ENCODE measurements at places on chromosomes 5 and 9.

GRCh38 chr9:37801959-37802711 lies 1.5 kb downstream of the DCAF10 start:
- no peak for DNase-seq

DNA sequence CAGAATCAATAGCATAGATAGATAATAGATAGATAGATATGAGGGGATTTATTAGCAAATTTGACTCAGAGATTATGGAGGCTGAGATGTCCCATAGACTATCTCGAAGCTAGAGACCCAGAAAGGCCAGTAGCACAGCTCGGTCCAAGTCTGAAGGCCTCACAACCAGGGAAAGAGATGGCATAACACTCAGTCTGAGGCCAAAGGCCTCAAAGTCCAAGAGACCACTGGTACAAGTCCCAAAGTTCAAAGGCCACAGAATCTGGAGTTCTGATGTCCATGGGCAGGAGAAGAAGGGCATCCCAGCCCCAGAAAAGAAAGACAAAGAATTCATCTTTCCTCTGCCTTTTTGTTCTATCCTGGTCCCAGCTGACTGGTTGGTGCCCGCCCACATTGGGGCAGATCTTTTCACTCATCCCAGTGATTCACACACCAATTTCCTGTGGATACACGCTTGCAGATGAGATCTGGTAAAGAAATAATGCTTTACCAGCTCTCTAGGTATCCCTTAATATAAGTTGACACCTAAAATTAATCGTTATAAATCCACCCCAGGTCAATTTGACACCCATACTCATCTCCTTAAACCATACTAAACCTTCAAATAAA lies 127.8 kb upstream of the FBN2 start:
- DNase-seq, result no peak

- DNase-seq, result no peak
Measured at GRCh38 chr5:98989727-98990126, 60.9 kb upstream of the CHD1 start.

- DNase-seq, result no peak
Measured at GRCh38 chr5:6755519-6755918, 42.3 kb downstream of the TENT4A start.

- DNase-seq, result peak; percentile 23
Measured at GRCh38 chr9:133499892-133500270, 21.0 kb upstream of the SLC2A6 start.

DNA sequence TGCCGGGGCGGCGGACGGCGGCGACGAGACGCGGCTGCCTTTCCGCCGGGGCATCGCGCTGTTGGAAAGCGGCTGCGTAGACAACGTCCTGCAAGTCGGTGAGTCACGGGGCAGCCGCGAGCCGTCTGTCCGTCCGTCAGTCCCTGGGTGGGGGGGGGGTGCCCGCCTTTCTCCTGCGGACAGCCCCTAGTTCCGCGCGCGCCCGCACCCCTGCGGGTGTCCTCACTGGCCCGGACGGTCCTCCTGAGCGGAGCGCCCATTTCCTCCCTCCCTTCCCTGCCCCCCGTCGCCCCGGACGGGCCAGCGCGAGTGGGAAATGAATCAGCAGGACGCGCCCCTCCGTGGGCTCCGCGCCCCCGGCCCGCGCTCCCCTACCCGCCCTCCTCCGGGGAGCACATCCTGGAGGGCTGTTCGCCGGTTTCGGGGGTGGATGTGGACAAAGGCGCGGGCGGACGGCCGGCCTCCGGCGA lies 828 bp downstream of the ZSWIM6 start:
- peak; percentile 86 for DNase-seq

DNA sequence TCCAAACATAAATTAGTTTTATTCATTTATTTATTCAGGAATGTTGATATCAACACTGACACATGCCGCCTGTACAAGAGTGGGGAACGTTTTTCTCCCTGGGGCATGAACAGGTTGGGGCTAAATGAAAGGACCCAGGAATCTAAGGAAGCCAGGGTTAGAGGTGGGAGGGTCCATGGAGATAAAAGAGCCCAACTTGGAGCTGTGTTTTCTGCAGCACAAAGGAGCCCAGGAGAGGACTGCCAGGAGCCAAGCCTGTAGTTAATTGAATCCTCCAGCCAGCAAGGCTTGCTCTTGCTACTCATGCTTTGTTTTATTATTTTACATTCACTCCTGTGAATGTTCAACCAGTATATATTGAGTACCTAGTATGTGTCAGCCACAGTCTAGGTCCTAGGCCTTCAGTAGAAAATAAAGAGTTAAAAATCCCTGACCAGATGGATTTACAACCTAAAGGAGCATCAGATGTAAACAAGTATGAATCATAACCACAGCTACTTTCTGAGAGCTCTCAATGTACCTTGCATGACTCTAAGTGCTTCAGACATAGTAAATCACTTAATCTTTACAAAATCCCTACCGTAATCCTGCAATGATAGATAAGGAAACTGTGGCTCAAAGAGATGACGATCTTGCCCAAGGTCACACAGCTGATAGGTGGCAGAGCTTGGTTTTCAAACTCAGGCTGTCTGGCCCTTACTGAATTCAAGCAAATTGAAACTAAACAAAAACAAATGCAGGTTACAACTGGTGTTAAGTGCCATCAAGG lies 69.8 kb downstream of the ASTN2 start:
- DNase-seq, result no peak

DNA sequence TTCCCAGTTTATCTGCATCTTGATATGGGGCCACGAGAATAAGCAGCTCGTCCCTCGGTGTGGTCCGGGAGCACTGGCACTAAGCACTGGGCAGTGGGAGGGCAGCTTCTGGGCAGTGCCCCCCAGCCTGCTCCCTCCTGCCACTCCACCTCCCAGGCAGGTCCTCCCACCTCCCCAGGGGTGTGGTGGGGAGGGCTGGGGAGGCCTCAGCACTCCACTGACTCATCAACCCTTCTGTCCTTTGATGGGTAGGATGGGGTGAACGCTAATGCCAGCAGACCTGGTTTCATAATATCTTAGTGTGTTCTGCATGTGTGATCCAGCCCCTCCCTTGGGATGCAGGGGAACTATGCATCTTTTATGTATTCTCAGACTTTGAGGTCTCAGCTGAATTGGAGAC lies 62.2 kb upstream of the GNE start:
- DNase-seq, result no peak

DNA sequence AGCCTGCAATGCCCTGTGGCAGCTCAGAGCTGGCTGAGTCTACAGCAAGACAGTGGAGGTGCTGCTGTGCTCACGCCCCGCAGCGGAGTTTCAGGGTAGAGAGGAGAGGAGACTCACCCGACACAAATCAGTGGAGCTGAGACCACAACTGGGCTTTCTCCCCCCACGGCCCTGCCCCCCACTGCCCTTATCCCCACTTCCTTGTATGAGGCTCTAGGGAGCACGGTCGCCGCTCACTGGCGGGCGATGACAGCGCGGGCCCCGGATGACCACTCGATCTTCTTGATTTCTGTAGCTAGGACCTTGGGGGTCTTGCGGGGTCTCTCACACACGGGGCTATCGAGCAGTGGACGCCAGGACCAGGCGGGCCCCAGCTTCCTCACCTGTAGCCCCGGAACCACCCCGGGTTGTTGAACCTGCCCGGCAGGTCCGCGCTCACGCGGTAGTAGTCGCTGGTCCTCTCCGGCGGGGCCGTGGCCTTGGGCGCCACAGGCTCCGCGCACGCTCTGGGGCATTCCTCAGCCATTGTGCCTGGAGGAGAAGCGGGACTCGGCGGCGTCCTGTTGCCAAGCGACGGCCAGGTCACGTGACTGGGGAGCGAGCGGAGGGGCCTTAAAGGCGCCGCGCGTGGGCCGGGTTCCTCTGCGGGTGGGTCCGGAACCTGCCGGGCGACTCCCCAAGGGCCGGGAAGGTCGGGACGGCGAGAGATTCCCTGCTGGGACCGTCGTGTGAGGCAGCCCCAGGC lies 984 bp upstream of the MRPS2 start:
- peak; percentile 96 for DNase-seq

DNA sequence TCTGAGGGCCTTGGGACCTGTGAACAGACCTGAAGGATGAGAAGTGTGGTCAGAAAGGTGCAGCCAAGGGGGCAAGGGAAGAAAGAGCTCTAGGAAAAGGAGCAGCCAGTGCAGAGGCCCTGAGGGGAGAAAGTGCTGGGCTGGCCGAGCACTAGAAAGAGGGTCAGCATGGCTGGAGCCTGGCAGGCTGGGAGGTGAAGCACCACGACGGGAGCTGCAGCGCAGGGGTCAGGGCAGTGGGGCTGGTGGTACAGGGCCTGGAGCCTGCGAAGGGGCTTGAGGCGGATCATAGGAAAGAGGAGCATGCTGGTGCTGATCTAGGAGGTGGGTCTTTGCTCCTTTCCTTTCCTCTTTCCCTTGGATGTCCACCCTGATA lies 9.1 kb upstream of the SYNPO start:
- DNase-seq, result no peak

DNA sequence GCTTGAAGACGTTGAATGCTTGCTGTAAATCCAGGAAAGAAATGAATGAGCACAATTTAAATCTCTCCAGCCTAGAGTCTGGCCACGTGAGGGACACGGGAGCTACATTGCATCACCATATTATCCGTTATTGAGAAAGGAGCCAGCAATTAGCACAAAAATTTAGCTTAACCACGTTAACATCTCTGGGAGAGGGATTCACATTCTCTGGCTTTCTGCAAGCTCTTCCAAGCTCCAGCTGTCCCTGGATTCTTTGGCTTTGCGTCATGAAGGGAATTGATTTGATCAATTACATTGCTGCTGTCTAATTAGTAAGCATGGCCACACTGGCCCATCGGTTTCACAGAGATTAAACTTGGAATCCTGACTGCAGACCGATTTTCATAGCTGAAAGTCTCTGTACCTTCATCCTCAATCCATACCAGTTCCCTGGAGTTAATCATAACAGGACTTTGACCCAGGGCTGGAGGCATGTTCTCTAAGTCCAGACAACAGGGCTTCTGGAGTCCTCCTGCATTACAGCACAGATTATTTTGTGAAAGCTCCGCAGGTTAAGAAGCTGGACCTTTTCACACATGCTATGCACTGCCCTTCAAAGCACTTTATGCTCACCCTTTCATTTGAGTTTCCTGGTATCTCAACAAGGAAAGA lies 31.6 kb downstream of the ADRA1B start:
- no peak for DNase-seq

DNA sequence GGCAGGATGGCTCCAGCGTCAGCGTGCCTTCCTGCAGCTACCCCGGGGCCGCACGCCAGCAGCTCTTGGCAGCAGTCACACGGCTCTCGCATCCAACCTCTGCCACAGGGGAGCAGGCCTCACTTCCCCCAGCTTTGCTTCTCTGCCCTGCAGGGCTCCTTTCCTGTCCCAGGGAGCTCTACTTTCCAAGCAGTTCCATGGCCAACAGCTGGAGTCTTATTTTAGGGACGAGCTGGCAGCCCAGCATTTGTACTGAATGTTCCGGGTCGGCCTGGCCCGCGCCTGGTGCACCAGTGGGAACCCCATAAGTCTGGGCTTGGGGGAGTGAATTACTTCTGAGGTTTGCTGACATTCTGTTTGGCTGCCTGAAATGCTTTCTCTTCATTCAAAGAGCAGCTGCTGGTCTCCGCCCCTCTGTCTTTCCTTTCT lies 34.6 kb downstream of the GADD45G start:
- no peak for DNase-seq

DNA sequence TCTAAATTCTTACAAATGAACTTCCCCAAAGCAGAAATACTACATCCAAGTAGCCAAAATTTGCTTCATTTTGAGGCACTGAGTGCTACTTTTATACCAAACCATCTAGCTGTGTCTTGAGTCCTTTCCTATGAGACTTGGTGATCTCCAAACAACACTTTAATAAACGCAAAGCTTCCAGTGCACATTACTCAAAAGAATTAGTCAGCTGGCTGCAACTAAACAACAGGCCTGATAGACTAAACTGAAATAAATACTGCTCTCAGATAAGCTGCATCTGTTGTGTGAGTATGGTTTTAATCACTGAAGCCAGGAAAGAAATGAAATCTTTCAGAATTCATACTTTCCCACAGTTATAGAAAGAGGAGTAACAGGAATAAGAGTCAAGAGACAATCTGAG lies 80.3 kb downstream of the VCAN start:
- DNase-seq, result no peak

All from mucosa of descending colon (tissue), 3 donors.